IMR-90 (cell line): ENCODE measurements at places on chromosomes 4 and X. TPM values are rescaled to one million over a fixed set of nuclear protein-coding genes. Genes with fewer than 3 reads are reported as not detected.

The HSFX2 gene
- not detected in 2 replicates for total RNA-seq

The PDLIM3 gene
- total RNA-seq = 8.9 and 11.7 TPM in 2 replicates

GRCh38 chr4:60962286-60962685 lies 237.8 kb upstream of the ADGRL3 start:
- no peaks in the 10 kb centered on the region for H3K4me1 ChIP-seq
- H3K27ac ChIP-seq = no peak overlapping the region

DNA sequence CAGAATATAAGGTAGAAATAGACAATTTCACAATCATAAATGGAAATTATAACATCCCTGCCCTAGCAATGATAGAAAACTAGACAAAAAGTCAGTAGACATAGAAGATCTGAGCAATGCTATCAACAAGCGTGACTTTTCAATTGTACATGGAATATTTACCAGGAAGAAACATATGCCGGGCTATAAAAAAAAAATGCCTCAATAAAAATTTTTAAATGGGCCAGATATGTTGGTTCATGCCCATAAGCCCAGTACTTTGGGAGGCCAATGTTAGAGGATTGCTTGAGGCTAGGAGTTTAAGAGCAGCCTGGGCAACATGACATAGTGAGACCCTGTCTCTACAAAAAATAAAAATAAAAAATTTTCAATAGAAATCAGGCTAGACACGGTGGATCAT lies 5.3 kb upstream of the MTNR1A start:
- no peak overlapping the region for H3K4me3 ChIP-seq
- H3K27me3 ChIP-seq = peaks cover under 1% of the 10 kb centered on the region; the same call in 1 of the 2 replicates
- no peaks in the 10 kb centered on the region for H3K36me3 ChIP-seq
- H3K27ac ChIP-seq = no peak overlapping the region
- H3K4me1 ChIP-seq = peaks cover 2% of the 10 kb centered on the region; the same call in 1 of the 2 replicates

GRCh38 chr4:8911316-8912088 lies 39.9 kb upstream of the HMX1 start:
- no peaks in the 10 kb centered on the region for H3K4me1 ChIP-seq
- no peak overlapping the region for H3K4me3 ChIP-seq
- no peaks in the 10 kb centered on the region for H3K36me3 ChIP-seq
- no peak overlapping the region for H3K27ac ChIP-seq
- H3K27me3 ChIP-seq = no peaks in the 10 kb centered on the region

DNA sequence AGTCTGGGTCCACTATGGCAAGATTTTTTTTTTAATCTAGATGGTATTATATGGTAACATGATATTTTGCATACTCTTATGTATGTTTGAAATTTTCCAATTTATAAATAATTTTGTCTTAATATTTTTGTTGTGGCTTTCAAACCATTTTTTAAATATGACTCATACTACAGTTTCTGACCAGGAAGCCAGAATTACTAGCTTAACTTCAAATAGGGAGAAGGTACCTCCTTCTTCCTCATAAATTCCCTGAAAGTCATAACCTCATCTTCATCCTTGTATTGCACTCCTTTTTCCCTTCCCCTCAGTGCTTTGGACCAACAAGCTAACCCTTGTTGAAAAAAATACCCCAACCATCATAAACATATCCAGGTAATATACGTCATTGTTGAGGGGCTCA lies 21.6 kb downstream of the ARAP2 start:
- H3K27me3 ChIP-seq = no peaks in the 10 kb centered on the region
- no peak for DNase-seq
- no peak overlapping the region for H3K27ac ChIP-seq
- H3K4me3 ChIP-seq = no peak overlapping the region
- H3K4me1 ChIP-seq = no peaks in the 10 kb centered on the region
- no peaks in the 10 kb centered on the region for H3K36me3 ChIP-seq

The CYBB gene
- total RNA-seq = not detected in 2 replicates

DNA sequence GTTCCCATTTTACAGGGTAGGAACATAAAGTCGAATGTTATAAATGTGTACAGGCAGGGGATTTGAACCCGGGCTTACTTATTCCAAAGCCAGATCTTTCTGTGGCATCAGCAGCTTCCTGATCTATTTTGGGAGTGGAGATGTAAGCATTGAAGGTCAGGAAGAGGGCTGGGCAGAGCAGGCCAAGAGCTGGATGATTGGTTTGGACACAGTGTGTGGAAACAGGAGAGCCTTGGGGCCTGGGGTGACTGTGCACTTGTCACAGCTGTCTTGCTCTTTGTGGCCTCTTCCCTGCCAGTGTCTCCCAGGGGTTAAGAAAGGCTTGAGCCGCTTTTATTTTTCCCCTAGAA lies 127.9 kb upstream of the ENPP6 start:
- H3K4me1 ChIP-seq = peaks cover 26% of the 10 kb centered on the region
- DNase-seq = peak; percentile 22
- H3K4me3 ChIP-seq = no peak overlapping the region
- no peaks in the 10 kb centered on the region for H3K27me3 ChIP-seq
- no peaks in the 10 kb centered on the region for H3K36me3 ChIP-seq

The UGT2B11 gene
- total RNA-seq = not detected in 2 replicates

DNA sequence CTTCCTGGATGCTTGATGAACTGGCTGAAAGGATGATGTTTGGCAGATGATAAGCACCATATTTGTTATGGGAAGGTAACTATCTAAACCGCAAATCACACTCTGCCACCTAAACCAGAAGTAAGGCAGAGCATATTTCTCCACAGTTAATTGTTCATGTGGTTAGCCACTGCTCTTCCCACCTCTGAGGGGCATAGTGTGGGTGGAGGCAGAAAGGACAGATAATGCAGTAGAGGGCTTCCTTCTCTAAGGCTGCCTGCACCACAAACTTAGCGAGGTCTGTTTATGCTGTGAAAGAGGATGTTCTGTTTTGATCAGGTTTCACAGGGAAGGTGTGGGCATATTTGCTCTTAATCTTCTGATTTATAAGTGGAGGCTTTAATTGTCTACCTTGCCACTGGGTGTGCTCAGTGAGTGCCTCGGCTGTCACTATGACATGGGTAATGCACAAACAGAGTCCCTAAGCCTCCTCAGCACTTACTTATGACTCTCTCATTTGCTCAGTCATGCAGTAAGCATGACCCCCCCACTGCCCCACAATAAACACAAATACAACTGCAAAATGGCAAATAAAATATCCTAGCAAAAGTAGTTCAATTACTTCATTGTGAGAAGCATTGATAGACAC lies 401.0 kb downstream of the TMA16 start:
- no peaks in the 10 kb centered on the region for H3K36me3 ChIP-seq
- H3K4me3 ChIP-seq = no peak overlapping the region
- no peaks in the 10 kb centered on the region for H3K27me3 ChIP-seq

- H3K36me3 ChIP-seq = no peaks in the 10 kb centered on the region
- H3K27ac ChIP-seq = no peak overlapping the region
- H3K4me1 ChIP-seq = no peaks in the 10 kb centered on the region
- DNase-seq = no peak
- H3K27me3 ChIP-seq = peaks cover 10% of the 10 kb centered on the region
These were observed 126.2 kb downstream of the CORIN start for GRCh38 chr4:47711646-47712045.

GRCh38 chrX:19805046-19805690 lies 82.2 kb downstream of the SH3KBP1 start:
- no peaks in the 10 kb centered on the region for H3K4me1 ChIP-seq
- no peak for DNase-seq
- no peak overlapping the region for H3K4me3 ChIP-seq
- no peak overlapping the region for H3K27ac ChIP-seq

- H3K27me3 ChIP-seq = no peaks in the 10 kb centered on the region
- no peaks in the 10 kb centered on the region for H3K36me3 ChIP-seq
- no peak overlapping the region for H3K27ac ChIP-seq
- H3K4me3 ChIP-seq = no peak overlapping the region
These were observed 641.4 kb downstream of the TRIML1 start for GRCh38 chr4:188780686-188781085.

DNA sequence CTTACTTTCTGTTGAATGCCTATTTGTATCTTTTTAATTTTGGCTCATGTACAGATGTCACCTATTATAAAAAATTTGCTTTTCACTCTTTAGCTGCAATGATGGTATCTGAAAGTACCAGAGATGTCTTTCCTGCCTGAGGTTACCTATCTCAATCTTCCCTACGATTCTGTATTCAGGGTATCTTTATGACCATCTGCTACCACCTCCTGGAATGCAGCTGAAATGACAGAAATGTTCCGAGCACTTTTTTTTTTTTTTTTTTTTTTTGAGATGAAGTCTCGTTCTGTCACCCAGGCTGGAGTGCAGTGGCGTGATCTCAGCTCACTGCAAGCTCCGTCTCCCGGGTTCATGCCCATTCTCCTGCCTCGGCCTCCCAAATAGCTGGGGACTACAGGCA lies 136.4 kb downstream of the REPS2 start:
- no peaks in the 10 kb centered on the region for H3K36me3 ChIP-seq
- H3K27ac ChIP-seq = no peak overlapping the region
- DNase-seq = no peak
- peaks cover 6% of the 10 kb centered on the region for H3K27me3 ChIP-seq

The AMOT gene
- 5.3 and 9.1 TPM in 2 replicates for total RNA-seq

The TEX13B gene
- total RNA-seq = not detected in 2 replicates

The GAGE12J gene
- total RNA-seq = not detected in 2 replicates

DNA sequence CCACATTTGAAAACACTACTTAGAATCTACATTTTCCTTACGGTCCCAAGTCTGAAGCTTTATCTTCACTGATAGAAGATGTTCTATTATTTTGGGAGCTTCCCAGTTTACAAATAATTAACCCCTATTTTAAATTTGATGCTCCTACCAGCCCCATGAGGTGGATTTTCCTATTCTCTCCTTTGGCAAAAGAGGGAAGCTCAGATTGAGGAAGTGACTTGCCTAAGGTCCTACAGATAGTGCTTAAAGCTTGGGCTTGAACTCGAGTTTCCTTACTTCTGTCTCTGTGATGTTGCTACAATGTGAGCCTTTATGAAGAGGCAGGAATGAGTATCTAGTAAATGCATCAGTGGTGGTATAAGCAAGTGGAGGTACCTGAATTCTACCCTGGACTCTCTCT lies 27.5 kb downstream of the HEPH start:
- H3K27me3 ChIP-seq = no peaks in the 10 kb centered on the region
- no peak overlapping the region for H3K27ac ChIP-seq
- DNase-seq = no peak
- no peaks in the 10 kb centered on the region for H3K36me3 ChIP-seq
- H3K4me3 ChIP-seq = no peak overlapping the region

DNA sequence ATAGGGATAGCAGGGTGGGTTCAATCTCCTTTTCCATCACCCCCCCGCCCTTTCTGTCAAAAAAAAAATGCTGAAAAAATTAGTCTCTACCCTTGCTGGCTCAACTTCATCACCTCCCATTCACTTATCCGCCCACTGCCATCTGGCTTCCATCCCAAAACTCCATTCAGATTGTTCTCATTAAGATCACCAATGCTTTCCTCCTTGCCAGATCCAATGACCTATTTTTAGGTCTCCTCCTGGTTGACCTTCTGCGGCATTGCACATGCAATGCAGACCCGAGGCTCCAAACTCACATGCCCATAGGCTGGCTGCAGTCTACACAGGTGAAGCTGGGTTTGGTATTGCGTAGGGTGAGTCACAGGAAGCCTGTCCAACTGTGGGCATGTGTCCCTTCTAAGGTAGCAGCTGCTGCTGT lies 21.1 kb upstream of the STIM2 start:
- H3K27ac ChIP-seq = peak overlapping the region; percentile 4; the same call in 1 of the 2 replicates
- H3K27me3 ChIP-seq = no peaks in the 10 kb centered on the region; the same call in none of the 2 replicates
- no peak overlapping the region for H3K4me3 ChIP-seq
- H3K4me1 ChIP-seq = peaks cover 5% of the 10 kb centered on the region
- DNase-seq = peak; percentile 33

GRCh38 chr4:152535903-152536544 lies at the start of gene FBXW7:
TSS of gene FBXW7 (minus strand) at chr4:152536092. CDS start at chr4:152411803, 124,289 bp downstream.
- H3K27ac ChIP-seq = peak within 1 kb of the TSS; percentile 76
- peaks cover 3% of the 10 kb centered on the region; the same call in 1 of the 2 replicates for H3K4me1 ChIP-seq
- no peaks in the 10 kb centered on the region for H3K27me3 ChIP-seq
- DNase-seq = peak; percentile 99

The PF4V1 gene
- total RNA-seq = not detected in 2 replicates

DNA sequence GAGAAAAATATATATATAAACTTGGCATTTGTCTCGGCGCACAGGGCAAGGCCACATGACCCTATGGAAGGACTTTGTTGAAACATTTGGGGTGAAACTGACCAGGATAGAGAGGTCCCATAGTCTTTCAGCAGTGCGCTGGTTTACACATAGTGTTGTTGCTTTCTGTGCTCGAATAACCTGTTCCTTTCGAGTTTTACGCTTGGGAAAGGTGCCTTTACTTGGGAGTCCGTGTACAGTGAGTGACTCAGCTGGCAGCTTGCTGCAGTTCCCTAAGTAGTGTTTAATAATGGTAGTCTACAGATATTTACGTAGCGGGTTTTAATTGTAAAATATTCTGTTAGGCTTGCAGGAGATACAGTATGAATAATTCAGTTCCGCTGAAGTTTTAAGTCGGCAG lies 578 bp downstream of the APOOL start:
- H3K27ac ChIP-seq = peak overlapping the region; percentile 48
- no peaks in the 10 kb centered on the region for H3K36me3 ChIP-seq
- no peaks in the 10 kb centered on the region for H3K4me1 ChIP-seq
- peak; percentile 28 for DNase-seq
- peak overlapping the region; percentile 62 for H3K4me3 ChIP-seq
- no peaks in the 10 kb centered on the region for H3K27me3 ChIP-seq

DNA sequence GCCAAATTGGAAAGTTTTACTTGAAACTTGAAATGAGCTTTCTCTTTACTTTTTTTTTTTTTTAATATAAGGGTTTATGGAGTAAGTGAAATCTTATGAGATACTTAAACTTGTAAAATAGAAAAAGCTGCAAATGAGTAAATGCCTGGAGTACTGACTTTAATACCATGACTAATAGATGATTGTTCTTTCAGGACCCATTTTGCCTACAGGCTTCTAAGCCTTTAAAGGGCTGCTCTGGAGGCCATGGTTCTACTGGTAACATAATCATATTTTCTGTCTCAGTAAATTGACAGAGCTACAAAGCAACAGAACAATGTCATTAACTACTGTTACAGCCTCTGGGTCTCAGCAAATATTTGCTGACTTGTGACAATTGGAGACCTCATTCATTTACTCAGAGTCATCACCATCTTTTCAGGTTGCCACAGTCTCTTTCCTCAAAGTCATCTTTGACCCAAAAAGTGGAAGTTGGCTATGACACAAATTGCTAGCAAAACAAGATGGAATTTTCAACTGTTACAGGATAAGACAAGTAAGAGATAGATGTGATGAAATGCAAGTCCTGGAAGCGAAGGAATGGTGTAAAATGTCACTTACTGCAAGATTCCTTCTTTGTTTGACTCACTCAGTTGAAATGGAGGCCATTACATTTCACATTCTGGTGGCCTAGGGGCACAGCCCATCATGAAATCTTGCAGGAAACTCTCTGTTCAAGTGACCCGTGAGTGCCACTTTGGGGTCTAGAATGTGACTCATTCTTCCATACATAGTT lies 132.7 kb downstream of the BTC start:
- H3K4me1 ChIP-seq = peaks cover 9% of the 10 kb centered on the region
- H3K27me3 ChIP-seq = no peaks in the 10 kb centered on the region
- no peak overlapping the region for H3K4me3 ChIP-seq
- DNase-seq = peak; percentile 35

- H3K4me3 ChIP-seq = no peak overlapping the region
- peak; percentile 30 for DNase-seq
- H3K27me3 ChIP-seq = no peaks in the 10 kb centered on the region
These were observed 1574.7 kb downstream of the STIM2 start for GRCh38 chr4:28435314-28435713.
